ENCODE measurements at places on chromosomes 6 and 20.

DNA sequence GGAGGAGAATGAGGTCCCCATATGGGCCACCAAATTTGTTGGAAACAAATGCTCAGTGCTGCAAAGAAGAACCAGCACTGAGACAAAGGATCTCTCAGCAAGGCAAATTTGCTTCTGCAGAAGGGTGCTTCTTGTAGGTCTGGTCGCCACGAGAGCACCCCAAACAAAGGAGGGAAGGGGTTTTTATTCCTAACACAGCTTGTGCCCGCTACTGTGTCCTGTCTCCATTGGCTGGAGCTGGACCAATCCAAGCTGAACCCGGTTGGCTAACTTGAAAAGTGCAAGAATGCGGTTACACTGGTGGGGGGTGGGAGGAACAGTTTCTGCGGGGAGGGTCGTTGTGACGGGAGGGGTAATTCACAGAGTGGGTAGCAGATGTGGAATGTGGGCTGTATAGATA is 54.1 kb upstream of the TULP1 start:
- DNase-seq: no peak

DNA sequence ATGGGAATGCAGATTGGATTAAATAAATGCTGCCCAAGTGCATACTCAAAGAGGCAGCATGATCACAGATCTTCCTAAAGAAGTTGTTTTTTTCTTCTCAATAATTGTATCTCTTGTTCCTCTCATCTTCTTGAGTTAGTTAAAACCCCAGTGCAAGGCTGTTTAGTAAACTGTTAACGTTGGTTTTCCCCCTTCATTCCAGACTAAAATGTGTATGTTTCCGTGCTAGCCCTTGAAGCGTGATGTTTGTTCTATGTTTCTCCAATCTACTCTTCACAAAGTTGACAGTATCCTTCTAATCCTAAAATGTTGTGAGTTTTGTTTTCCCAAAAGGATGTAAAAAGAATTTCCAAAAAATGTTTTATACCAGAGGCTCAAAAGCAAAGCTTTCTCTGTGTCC is 15.6 kb downstream of the CYP24A1 start:
- DNase-seq: no peak

GRCh38 chr6:25777856-25778649 is 23.5 kb downstream of the SLC17A4 start:
- no peak for DNase-seq

DNA sequence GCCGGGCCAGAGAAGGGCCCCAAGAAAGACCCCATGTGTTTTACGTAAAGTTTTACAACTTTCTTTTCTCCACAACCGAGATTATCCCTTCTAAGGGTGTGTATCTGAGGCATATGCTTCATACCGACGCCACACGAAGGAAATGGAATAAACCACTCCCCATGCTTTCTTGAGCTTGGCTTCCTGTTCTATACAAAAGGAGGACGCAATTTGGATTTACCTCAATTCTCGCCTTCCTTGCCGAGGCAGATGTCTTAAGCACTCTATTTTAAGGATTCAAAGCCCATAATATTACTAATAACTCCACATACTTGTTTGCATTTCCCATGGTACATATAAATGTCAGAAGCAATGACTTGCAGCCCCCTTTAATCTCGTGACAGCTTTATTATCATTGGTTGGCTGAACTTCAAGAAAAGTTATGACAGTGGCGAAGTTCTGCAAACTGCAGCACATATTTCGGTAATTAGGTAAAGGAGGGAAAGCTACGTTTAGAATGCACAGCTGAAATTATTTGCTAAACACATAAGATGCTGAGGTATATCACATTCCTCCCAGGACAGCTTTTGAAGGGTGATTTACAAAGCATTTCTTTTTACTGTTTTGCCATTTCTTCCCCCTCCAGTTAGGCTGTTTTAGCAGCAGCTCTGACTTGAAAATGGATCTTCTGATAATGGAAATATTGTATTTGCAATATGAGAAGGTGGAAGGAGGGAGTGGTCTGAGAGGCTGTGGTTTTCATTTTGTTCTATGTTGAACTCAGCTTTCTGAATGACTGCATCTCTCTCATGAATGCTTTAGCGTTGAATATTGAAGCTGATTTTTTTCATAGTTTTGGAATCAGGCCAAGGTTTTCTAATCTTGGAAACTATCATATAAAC is 330.5 kb downstream of the EPHA7 start:
- no peak for DNase-seq

GRCh38 chr6:70404658-70405057 is 8.7 kb upstream of the FAM135A start:
- DNase-seq: no peak
